ENCODE measurements at places on chromosomes 7 and 10.

DNA sequence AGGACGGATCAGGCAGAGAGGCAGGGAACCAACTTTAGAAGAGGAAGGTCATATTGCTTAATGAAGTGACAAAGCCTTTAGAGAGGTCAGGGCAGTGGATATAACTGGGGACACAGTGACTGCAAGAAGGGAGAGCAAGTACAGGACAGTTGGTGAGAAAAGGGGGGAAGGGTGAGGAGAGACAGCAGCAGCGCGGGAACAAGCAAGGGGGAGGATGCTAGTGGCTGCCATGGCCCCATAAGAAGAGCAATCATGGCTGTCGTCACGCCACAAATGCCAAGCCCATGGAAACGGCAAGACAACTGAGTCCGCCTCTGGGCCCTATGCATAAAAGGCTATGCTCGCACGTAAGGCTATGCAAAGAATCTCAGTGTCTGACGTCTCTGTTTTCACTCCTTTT is 9.1 kb downstream of the ZNF3 start:
- no peak for DNase-seq

DNA sequence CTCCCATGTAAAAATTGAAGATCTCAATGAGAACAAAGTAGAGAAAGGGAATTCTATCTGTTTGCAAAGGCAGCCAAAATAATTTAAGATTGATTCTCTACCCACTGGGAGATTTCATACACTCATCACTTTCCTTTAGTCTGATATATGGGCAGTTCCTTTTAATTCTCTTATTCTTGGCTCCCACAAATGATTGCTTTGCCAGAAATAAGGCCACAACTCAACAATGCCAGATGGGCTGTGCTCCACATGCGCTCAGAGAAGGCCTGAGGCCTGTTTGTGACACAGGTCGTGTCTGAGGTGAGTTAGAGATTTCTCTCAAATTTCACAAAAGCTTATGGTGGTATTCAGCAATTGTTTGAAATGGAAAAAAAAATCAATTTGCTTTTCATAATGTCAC is 501.9 kb upstream of the SEMA3D start:
- no peak for DNase-seq

GRCh38 chr7:116726713-116727431 is 54.9 kb downstream of the MET start:
- DNase-seq: no peak

DNA sequence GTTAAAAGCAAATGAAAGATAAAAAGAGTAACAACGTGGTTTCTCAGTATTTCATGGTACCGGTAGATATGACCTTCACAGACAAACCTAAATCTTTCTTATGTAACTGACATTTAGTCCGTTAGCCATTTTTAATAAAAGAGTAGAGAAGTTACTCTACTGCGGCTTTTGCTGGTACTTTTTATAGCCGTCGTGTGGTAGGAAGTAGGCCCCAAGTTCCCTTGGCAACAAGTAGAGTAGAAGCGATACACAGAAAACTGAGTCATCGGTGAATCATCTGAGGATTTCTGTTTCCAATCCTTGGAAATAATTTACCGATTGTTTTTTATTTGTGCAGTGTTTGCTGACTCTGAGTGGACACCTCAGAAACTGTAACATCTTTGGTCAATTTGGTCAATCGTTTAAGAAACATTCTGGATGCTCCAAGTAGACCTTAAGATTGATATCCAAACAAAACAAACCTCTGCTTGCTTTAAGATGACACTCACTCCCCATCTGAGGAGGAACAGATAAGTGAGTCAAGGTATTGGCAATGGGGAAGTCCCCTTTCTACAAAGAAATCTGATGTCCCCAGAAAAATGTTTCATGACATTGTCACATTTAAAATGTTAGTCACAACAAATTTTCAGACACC is 63.9 kb upstream of the AHR start:
- peak; percentile 49 for DNase-seq

DNA sequence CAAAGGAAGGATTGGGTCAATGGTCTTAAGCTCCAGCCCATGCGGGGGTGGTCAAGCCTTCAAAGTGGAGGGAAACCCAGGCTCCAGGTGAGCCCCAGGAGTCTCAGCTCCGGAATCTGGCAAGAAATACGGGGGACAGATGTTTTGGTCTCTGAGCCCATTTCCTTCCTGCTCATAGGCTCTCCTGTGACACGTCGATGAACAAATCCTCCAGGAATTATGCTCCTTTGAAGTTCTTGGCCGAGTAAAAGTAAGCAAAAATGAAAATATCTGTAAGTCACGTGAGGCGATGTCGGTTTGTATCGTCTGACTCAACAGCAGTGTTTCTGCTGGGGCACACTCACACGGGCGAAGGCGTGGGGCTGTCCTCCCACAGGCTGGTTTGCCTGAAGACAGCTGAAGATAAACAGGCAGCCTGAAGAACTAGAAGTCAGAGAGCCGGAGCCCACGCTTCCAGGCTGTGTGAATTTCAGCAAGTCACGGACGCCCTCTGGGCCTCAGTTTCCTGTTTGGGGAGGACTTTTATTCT is 52.6 kb upstream of the SMNDC1 start:
- peak; percentile 44 for DNase-seq

GRCh38 chr7:17083392-17084165 is 201.8 kb upstream of the AGR3 start:
- DNase-seq: no peak

GRCh38 chr7:43583424-43584194 is 701 bp downstream of the STK17A start:
- peak; percentile 52 for DNase-seq

DNA sequence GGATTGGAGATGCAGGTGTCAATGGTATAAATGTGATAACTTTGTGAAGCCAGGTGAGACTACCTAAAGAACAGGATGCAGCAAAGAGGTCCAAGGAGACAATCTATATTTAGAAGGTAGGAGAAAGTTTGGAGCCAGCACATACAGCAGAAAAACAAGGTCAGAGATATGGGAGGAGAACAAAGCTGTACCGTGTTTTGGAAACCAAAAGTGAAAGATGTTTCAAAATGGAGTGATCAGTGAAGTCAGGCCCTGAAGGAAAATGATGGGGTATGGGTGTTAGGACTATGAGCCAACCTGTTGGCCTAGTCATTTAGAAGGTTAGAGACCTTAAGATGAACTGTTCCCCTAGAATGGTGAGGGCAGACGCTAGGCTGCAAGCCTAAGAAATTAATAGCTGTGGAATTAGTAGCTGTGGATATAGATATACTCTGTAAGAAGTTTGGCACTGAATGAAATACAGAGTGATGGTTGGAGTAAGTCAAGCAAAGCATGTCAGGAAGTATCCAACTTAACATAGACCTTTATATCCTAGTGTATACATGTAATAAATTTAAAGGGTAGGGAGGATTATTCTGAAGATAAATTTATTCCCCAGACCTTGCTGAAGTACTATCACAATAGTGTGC is 149.8 kb upstream of the WNT16 start:
- DNase-seq: no peak

GRCh38 chr7:42745357-42746059 is 166.4 kb downstream of the C7orf25 start:
- DNase-seq: no peak

DNA sequence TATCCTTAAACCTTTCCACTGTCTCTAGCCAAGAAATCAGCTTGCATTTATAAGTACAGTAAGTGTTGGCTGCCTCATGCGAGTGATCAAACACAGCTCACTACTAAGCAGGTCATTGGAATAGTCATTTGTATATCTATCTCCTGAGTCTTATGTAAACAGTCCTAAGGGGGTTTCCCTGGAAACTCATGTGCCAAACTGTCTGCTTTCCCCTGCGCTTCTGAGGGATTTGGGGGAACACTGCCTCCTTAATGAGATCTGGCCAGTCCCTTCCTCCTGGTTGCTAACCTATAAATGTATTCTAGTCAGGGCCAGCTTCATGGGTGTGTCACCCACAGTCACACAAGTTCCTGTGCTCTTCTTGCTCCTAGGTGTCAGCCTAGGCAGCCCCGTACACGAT is 133.1 kb downstream of the CD36 start:
- DNase-seq: no peak

- no peak for DNase-seq
These were observed 162.9 kb downstream of the ZNF33B start for GRCh38 chr10:42475168-42476098.

DNA sequence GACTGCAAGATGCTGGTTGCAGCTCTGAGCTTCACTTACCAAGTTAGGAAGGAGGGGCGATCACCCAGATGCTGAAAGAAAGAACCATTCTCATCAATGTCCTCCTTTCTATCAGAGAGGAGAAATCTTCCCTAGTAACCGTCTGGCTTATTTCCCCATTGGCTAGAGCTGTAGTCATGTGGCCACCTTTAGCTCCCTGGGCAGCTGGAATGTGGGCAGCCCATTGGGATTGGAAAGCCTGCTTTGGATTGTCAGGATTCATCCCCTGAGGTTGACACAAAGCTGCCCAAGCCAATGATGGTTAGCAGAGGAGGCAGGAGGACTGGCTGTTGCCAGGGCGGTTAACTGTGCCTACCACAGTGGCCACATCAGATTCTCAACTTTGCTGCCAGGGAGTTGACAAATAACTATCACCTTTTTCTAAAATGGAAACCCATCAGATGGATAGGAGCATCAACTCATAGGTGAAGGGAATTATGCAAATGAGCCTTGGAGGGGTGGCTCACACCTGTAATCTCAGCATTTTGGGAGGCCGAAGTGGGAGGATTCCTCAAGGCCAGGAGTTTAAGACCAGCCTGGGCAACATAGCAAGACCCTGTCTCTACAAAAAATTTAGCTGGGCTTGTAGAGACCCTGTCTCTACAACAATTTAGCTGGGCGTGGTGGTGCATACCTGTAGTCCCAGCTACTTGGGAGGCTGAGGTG is 206.4 kb upstream of the GALNT17 start:
- DNase-seq: no peak

DNA sequence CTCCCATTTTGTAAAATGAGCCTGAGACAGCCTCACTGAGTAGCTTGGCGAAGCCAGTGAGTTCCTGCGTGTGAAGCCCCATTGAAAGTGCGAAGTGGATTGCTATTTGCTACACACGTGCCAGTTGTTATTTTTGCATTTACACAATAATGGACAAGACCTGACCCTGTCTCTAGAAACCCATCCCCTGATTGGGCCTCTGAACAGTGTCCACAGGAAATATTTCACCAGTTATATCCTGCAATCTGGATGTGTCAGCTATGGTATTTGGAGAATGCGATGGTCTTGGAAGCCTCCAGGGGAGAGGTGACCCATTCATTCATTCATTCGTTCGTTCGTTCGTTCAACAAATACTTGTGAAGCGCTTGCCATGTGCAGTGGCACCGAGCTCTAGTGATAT is 37.1 kb downstream of the COL13A1 start:
- no peak for DNase-seq

GRCh38 chr7:41190581-41190980 is 512.3 kb downstream of the INHBA start:
- DNase-seq: no peak

GRCh38 chr10:11673346-11674280 is 62.2 kb upstream of the USP6NL start:
- no peak for DNase-seq

- no peak for DNase-seq
These were observed 140.8 kb downstream of the ADAM12 start for GRCh38 chr10:126247446-126247975.

- no peak for DNase-seq
These were observed 22.5 kb downstream of the CALHM2 start for GRCh38 chr10:103429647-103430046.

- peak; percentile 29 for DNase-seq
These were observed 13.0 kb upstream of the STK31 start for GRCh38 chr7:23696916-23697441.

DNA sequence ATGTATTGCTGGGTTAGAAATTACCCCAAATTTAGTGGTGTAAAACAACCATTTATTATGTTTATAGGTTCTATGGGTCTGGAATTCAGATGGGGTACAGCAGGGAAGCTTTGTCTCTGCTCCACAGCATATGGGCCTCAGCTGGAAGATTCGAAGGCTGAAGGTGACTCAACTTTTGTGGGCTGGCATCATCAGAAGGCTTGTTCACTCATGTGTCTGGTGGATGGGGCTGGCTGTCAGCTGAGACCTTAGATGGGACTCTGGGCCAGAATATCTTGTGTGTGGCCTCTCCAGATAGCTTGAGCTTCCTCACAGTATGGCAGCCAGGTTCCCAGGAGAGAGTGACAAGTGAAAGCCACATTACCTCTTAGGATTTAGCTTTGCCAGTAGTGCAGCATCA is 45.9 kb downstream of the ZNF503 start:
- DNase-seq: no peak

DNA sequence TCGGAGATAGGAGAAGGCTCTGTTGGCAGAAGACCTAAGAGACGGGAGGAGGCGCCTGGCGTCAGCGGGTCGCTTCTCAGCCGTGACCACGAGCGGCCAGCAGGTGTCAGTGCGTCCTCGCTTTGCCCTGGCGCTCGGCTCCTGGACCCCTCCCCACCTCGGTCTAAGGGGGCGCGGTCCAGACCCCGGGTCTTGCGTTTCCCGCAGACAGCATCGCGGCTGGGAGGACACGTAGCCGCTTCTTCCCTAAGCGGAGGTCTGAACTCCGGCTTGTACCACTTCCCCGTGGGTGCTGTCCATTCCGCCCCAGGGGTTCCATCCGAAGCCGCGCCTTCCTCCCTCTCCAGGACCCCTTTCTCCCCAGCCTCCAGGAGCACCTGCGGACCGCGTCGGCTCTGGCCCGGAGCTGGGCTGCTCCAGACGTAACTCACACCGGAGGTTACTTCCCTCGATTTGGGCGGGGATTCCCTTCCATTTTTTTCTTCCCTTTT is 593 bp upstream of the ADRA2A start:
- peak; percentile 15 for DNase-seq

DNA sequence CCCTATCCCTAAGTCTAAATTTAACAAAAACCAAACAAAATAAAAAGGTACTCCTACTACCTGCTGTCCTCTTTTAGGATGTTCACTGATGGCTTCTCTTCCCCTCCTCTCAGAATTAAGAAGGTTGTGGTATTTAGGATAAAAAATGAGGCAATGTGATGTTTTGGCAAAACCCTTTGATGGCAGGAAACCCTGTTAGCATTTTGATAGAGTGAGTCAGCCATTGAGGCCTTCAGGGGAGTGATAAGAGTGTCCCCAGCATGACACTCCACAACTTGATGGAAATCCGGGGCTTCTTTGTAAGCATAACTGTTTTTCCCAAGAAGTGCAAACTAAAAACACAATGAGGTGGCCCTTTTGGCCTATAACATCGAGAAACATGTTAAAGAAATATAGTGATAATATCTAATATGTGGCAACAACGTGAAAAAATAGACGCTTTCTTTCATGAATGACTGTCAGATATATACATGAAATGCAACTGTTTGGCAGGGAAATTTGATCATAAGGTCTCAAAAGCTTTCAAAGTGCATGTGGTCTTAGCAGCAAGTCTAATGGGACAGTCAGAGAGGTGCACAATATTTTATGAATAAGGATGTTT is 55.0 kb downstream of the PRTFDC1 start:
- no peak for DNase-seq

DNA sequence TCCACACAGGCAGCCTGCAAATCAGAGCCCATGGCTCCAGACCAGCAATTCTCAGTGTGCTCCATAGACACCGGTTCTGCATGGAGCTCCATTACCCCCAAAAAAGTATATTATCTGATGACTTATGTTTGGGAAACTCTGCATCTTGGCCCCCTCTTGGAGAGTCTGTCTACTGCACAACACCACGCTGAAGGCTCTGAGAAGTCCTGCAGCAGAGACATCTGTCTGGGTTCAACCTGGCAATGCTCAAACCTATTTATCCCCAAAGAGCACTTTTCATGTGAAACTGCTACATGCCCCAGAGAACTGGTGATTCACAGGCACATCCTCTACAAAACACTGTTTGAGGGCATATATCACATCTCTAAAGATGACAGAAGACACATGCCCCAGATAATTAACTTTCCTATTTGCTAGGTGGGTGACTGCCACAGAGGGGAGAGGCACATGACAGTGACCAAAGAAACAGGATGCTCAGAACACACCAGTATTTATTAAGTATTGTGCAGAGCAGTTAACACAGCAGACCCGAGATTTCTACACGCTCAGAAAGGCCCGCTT is 83.8 kb downstream of the DLG5 start:
- DNase-seq: no peak
